ENCODE measurements at places on chromosomes 3 and 15.

DNA sequence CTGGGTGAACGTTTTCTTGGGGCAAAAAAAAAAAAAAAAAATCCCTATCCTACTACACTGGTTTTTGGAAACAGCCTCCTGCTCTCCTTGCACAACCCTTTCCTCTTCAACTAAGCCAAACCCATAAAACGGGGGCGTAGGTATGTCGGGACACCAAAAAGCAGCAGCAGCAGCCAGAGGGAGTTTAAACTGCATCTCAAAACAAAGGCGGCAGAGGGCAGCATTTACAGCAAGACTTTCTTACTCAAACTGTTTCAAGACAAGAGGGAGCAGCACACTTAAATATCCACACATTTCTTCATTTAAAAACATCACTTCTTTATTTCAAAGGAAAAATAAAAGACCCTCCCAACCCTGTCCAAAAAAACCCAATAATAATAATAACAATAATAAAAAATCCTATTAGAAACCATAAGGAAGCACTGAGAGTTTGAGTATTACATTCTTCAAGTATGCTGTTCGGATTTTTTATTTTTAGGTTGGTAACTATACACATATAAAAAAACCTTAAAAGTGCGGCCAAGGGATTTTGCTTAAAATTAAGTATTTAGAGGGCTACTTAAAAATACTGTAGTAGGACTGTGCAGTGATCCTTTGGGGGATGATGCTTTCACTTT, 43.9 kb upstream of the PLXND1 start:
- peak; percentile 29 for DNase-seq

GRCh38 chr3:94183551-94183950, 120.7 kb downstream of the NSUN3 start:
- DNase-seq: no peak

GRCh38 chr3:17140670-17141505, 256.1 kb downstream of the PLCL2 start:
- no peak for DNase-seq

DNA sequence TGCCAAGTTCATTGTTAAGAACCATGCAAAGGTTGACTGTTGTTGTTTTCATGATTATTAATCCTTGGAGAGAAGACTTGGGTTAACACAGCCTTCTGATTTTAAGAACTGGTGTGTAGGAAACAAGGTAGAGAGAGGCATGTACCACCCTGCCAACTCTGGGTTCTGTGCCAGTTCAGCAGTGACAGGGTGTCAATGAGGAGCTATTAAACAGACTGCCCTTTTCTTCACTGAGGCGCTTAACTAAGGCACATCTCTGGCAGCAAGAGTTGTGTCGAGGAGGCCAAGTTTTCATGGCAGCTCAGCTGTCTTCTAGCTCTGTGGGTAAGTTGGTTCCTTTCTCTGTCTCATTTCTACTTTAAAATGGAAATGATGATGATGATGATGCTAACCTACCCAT, 117.6 kb downstream of the FEZF2 start:
- DNase-seq: no peak

Measured in stimulated activated CD4-positive, alpha-beta T cell treated with anti-CD3 and anti-CD28 coated beads, Interleukin-1b, Interleukin-23, amount 100 ng/mL, for 1 hour (primary cell).